Stimulated activated CD4-positive, alpha-beta T cell treated with anti-CD3 and anti-CD28 coated beads, Interleukin-1b, Interleukin-23, amount 100 ng/mL, for 4 hours (primary cell): ENCODE measurements at places on chromosomes 13 and 19.

DNA sequence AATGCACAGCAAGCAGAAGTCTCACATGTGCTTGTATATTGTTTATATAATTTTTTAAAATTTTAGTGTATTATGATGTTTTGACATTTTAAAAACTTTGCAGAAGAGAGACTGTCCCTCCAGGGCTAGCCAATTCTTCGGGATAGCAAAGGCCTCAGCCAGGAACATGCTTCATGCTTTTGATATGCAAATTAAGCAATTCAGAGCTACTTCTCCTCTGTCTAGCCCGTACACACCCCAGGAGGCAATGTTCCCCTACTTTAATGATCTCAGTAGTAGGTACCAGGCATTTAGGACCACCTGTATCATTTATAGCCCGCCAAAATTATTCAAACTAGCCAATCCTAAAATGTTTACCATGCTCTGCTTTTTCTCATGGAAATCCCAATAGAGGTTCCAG lies 1116.2 kb downstream of the OLFM4 start:
- no peak for DNase-seq

- DNase-seq, result no peak
Observed at GRCh38 chr13:43277142-43277541, 253.8 kb downstream of the DNAJC15 start.

DNA sequence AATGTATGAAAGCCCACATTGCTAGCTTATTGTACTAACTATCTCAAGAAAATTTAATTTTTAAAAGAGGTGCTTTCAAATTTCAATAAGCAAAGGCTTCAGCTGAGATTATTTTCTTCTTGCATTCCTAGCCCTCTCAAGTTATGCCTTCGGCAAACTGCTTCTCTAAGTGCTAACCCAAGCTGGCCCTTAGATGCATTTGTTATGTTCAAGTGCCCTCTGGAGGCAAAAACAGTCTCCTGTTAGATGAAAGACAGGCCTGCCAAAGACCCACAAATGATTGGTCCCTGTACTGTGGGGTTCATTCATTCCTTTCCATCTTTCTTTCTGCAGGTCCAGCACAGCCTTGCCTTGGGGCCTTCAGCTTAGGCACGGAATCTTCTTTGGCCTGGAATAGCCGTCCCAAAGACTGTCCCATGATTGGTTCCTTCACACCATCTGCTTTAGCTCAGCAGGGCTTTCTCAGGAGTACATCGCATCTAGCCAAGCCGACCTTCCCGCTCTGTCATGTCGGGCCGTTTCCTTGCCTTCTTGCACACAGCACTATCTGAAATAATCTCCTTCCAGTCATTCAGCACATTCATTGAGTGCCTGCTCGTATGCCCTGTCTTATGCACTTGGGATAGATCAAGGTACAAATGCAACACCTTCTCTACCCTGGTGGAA lies 26.4 kb upstream of the TPTE2 start:
- DNase-seq, result no peak

DNA sequence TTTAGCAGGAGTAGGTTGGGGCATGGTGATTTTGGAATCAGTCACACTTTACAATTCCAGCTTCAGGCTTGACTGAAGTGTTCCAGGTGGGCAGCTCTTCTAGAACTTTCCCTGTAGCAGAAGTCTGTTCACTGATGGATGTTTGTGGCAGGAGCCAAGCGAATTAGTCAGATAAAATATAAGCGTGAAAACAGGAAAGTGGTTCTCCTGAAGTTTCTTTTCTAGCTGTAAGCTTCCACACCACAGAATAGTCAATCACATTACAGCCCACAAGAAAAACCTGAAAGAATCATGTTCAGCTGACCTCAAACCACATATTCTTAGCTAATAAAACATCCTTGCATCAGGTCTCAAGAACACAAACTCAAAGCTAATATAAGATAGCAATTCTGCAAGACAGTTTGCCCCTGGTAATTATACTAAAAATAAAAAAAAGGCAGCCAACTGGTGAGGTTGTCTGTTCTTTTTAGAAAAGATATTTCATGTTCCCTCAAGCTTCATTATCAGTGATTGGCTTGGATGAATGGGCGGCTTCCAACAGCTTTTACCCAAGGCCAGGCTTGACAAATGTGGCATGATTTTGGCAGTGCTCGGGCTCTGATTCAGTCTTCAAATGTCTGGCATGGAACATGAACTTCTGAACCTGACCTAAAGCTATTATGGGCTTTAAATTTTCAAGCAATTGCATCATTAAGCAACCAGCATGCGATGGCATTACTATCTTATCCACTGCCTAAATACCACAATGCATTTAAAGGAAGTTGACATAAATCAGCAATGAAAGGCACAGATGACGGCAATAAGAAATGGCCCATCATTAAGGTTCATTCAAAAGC lies 136.8 kb downstream of the DCLK1 start:
- no peak for DNase-seq

GRCh38 chr13:106246242-106246641 lies 289.2 kb downstream of the EFNB2 start:
- no peak for DNase-seq

- DNase-seq, result no peak
Observed at GRCh38 chr13:82687884-82688283, 1194.4 kb downstream of the SLITRK1 start.

DNA sequence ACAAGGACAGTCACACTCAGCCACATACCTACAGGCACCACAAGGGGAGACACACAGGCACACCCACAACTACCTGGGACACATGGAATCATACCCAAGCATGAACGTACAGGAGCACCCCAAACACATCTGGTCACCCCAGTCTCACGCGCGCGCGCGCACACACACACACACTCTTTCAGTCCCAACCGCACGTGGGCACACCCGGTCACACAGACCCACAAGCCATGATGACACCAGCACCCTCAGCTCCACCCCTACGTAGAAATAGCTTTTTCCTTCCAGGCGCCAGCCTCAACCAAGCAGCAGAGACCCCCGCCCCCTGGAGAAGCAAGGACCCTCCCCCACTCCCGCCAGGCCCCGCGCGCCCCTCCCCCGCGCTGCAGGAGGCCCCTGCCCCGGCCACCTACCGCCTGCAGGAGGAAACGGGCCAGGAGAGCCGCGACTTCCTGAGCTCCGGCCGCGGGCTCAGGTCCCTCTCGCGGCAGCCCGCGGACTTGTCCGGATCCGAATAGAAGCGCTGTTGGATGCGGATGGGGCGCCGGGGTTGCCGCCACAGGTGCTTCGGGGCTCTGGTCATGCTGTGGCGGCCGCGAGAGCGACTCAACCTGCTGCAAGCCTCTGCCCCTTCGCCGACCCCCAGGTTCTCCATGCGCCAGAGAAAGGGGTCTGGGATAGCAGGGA lies 6.4 kb upstream of the PDE4C start:
- DNase-seq, result no peak
